ENCODE measurements at places on chromosomes 3 and 15.

DNA sequence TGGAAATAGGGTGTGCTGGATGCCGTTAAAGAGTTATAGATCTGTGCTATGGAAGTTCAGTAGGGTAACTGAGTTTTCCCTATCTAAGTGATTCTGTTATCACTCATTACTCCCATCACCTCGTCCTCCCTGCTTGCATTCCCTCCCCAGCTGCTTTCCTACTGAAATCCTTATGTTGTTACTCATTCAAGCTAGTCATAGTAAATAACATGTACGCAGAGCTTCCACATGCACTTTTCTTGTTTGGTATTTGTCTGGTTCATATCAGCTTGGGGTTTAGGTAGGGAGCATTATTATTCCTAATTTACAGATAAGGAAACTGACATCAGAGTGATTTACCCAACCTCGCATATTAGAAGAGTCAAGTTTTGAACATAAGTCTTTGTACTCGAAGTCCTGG is 135.1 kb downstream of the HCN4 start:
- no peak for DNase-seq

DNA sequence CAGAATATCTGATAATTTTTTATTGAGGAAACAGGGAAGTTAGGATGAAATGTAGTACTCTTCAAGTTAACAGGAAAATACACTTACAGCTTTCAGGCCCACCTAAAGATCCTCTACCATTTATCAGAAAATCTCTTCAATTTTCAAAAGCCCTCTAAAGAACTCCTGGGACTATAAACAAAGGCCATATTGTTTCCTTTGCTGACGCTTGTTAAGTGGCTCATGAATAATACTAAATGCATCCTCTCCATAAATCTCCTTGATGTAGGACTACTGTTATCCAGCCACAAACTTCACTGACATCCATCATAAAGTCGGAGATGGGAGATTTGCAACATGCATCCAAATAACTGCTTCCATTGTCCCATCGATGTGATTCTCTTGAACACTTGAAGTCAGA is 326.5 kb downstream of the ZIC1 start:
- DNase-seq = no peak

GRCh38 chr15:51755790-51756189 is 4.4 kb downstream of the TMOD2 start:
- DNase-seq = no peak

DNA sequence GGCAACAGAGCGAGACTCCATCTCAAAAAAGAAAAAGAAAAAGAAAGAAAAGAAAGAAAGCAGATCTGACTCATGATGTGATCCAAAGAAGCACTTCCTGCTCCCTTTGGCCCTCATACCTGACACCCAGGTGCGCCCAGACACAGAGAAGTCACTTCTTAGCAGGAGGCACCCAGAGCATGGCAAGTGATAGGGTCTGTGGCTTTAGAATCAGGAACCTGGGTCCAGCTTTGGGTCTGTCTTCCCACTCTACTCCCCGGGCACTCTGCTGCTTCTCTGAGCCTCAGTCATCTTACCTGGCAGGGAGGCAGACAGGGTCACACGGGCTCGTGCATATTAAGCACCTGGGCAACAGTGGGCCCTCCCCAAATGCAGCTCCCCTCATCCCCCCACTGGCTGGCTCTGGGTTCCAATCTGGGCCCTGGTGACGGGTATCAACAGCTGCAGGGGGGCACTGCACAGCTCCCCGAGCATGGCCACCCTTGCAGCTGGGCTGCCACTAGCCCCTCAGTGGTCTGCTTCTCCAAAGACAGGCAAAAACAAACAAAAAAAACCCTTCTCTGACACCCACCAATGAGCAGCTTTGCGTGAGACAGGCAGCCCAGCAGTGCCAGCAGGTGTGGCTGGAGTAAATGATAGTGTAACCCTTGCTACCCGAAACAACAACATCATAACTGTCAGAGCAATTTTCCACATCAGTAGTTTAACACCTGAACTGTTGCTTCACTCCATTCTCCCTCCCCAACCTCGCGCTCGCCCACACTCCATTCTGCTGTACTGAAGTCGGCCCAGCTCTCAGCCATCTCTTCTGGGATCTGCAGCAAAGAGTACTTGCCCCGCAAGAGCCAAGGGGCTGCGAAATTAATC is 99.8 kb downstream of the MEGF11 start:
- no peak for DNase-seq

- DNase-seq = no peak
These were observed 7.8 kb downstream of the DNAJB8 start for GRCh38 chr3:128458746-128459460.

DNA sequence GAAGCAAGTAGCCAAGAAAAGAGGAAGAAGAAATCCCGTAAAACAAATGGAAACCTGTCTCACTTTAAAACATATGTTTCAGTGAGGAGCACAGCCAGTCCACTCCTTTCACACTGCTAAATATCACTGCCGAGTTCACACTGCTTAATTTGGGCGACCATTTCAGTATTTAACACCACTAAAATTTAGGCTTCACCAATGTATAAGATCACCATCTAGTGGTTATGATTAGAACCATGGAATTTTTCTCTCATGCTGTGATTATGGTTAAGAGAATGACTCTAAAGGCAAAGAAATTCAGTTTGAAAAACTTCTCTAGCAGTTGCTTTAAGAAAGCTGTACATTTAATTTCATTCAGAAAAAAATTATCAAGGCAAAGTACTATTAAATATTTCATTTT is 16.6 kb downstream of the SLC4A7 start:
- DNase-seq = no peak

GRCh38 chr15:47675735-47676134 is 41.6 kb upstream of the SEMA6D start:
- no peak for DNase-seq

DNA sequence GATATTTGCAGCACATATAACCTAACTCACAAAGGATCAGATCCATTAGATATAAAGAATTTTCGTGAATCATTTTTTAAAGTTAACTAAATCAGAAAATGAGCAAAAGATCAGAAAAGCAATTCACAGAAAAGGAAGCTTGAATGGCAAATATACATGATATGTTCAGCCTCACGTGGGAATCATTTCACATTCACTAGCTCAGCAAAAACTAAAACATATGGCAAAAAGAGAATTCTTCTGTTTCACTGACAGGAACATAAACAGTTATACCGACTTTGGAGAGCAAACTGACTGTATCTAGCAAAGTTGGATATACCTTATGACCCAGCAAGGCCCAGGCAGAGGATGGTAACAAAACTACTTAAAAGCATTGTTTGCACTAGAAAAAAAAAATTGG is 34.0 kb upstream of the NR2E3 start:
- no peak for DNase-seq

GRCh38 chr3:194137506-194138474 is 1.8 kb downstream of the HES1 start:
- peak; percentile 31 for DNase-seq

DNA sequence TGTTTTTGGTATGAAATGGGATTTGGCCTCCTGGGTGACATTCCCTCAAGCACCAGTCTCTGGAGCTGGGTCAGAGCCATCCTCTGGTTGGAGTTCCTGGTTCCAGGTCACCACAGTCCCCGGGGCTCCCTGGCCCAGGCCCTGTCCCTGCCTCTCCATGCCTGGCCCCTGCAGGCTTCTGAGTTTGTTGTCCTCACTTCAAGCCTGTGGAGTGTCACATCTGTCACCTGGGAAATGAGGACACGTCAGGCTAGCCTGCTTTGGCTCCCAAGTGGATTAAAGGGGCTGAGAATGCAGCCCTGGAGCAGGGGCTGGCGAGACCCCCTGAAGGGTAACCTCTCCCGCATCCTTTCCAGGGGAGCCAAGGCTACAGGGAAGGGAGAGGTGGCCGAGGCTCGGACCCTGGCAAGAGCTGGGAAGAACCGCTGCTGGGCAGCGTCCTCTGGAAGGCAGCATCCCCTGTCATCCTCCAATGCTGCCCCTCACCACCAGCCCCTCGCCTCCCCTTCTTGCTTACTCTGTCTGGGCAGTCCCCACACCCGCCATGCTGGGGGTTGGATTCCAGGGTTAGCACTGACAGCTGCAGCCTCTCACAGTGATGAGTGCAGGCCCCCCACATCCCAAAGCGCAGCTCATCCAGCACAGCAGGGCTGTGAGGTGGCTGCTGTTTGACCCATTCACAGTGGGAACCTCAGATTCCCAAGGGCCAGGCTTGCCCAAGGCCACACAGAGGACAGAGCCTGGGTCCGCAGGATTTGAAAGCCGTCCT is 75.5 kb upstream of the IQSEC1 start:
- DNase-seq = no peak

DNA sequence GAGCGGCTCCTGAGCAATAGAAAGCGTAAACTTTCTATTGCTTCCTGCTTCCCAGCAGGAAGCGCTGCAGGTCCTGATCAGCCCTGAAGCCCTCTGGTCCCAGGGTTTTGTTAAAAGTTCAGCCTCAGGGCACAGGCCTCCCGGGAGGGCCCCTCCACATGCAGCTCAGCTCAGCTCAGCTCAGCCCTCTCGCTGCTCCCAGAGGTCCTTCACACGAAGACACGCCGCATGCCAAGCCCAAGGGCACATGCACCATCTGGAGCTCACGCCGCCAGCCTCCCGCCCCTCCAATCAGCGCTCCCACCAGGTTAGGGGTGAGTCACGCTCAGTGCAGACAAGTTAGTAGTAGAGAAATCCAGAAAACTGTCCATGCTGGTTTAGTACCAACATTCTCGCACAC is 12.7 kb downstream of the TKT start:
- no peak for DNase-seq

GRCh38 chr15:97692301-97693015 is 268.0 kb upstream of the ARRDC4 start:
- no peak for DNase-seq

DNA sequence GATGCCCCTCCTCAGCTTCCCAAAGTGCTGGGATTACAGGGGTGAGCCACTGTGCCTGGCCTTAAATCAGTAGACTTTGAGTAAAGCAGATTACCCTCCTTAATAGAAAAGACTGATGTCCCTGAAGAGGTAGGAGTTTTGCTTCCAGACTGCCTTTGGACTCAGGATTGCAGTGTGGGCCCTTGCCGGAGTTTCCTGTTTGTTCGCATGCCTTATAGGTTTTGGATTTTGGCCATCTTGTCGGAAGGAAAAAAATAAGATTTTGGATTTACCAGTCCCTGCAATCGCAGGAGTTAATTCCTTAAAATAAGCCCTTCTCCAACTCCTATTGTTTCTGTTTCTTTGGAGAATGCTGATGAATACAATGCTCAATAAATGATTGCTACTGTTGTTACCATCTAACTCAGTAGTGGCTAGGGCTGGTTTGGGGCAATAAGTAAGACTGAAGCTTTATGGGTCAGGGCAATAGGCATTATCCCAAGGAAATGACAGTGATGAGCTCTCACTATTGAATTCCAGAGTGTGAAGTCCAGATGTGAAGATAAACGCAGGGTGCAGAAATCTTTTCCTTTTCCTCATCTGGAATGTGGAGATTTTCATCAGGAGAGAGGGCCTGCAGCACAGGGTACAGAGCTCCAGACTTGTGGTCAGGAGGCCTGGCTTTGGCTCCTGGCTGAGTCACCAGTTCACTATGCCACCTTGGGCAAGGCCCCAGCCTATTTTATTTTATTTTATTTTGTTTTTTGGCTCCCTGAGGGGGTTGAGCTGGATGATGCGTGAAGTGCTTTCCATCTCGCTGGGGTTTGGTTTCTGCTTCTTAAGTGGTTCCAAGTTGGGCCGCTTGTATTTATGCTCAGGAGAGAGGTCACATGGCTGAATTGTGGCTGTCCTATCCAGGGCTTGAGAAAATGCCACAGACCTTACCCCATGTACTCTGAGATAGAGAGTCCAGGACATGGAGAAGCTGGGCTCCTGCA is 25.3 kb downstream of the FOXL2 start:
- no peak for DNase-seq

DNA sequence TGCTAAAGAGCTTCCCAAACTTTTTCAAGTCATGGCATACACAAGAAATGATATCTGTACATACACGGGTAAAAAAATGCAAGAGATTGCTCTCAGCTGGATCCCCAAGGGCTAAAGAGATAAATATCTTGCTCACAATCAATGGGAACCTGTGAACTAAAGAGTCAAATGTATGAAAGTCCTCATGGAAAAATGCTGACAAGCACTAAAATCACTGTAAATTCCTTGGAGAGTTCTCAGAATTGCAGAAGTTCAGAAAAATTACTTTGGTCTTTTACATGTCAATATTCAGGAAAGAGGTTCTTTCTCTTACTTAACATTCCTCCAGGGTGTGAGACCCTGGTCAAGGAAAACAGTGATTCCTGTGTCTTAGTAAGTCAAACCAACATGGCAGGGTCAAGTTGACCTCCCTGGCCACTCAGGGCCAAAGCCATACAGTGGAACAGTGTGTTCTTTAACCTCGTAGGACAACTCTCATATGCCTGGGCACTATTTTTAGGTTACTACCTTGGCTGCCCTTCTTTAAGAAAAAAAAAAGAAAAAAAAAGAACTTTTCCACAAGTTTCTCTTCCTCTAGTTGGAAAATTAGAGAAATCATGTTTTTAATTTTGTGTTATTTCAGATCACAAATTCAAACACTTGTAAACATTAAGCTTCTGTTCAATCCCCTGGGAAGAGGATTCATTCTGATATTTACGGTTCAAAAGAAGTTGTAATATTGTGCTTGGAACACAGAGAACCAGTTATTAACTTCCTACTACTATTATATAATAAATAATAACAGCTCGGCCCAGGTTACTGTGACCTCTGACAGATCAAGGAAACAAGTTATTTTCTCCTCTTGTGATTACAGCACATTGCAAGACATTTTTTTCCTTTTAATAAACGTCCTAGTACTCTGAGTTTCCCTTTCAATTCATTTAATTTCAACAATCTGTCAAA is 12.5 kb downstream of the SSR3 start:
- no peak for DNase-seq

GRCh38 chr3:196969134-196969659 is 564 bp upstream of the PIGZ start:
- DNase-seq = peak; percentile 13

GRCh38 chr3:157436583-157437291 is at the start of gene PTX3:
Gene PTX3, plus strand, starts transcription at chr3:157436850. Its CDS starts 84 bp downstream, at chr3:157436934.
- no peak for DNase-seq

GRCh38 chr3:13054341-13055285 is 18.6 kb downstream of the IQSEC1 start:
- DNase-seq = no peak

DNA sequence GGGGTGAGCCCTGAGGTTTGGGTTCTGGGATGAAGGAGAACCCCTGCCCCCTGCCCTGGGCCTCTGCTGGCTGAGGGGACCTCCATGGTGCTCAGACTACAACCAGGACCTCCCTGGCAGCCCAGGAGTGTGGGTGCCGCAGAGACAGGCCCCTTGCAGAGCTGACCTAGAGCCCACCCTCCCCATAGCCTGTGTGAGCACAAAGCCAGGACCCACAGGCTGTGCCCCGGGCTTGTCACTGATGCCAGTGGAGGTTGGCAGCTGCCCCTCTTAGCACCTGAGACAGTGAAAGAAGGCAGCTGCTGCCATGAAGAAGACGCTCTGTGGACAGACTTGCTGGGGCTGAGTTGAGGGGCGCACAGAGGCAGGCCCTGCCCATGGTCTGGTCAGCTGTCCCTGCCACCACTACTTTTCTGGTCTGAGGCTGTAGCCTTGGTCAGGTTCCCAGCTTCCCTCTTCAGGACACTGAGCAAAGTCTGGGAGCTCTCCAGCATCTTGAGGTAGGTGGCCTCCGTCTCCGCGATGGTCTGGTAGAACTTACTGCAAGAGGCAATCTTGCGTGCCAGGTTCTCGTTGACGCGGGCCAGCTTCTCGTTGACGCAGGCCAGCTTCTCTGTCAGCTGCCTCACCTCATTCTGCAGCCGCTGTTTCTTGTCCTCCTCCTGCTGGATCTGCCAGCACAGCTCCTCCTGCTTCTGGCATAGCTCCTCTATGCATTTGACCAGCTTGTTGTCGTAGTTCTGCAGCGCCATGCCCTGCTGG is 23.0 kb downstream of the USP4 start:
- DNase-seq = no peak

GRCh38 chr15:81235276-81236123 is 38.8 kb downstream of the IL16 start:
- DNase-seq = no peak

GRCh38 chr15:68340726-68341671 is 63.5 kb downstream of the FEM1B start:
- no peak for DNase-seq

Measured in effector memory CD8-positive, alpha-beta T cell (primary cell).